Activated CD4-positive, CD25-positive, alpha-beta regulatory T cell treated with anti-CD3 and anti-CD28 coated beads, Interleukin-2, amount 50 U/mL, for 72 hours (primary cell): ENCODE measurements at places on chromosomes 5 and 9.

DNA sequence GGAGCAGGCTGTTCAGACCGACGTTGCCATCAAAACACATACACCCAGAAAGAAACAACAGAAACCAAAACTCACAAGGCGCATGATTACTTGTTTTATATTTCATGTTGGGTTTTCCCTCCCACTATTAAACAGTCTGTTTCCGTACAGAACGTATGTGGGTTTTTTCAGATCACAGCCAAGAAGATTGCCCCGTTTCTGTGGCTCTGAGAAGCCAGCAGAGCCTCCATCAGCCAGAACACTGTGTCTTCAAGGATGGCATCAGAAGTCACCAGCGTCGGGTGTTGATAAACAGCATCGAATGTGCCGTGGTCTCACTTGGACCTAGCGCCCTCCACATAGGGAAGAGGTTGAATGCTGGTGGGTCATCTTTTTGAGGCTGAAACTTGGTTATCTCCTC, 42.8 kb downstream of the FAM78A start:
- no peak for DNase-seq

- no peak for DNase-seq
These were observed 271.2 kb downstream of the SAXO1 start for GRCh38 chr9:18761742-18762300.

GRCh38 chr9:128123451-128124080, 4.0 kb downstream of the PTGES2 start:
- DNase-seq: no peak

- no peak for DNase-seq
These were observed 12.8 kb upstream of the KCNV2 start for GRCh38 chr9:2704504-2704903.

DNA sequence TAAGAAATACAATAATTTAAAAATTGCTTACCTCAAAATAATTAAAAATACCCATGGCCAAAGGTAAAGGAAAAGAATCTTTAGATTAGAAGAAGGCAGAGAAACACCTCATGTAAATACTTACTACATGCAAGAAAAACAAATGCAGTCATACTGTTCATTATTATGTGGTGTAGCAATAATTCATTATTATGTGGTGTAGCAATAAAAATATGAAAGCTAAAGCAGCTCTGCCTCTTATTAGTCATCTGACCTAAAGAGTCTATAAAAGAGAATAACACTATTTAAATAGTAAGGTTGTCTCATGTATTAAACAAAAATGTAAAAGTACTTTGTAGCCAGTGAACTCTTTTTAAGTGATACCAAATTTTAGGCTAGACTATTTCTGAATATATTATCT, 6.6 kb downstream of the DTWD2 start:
- DNase-seq: no peak

DNA sequence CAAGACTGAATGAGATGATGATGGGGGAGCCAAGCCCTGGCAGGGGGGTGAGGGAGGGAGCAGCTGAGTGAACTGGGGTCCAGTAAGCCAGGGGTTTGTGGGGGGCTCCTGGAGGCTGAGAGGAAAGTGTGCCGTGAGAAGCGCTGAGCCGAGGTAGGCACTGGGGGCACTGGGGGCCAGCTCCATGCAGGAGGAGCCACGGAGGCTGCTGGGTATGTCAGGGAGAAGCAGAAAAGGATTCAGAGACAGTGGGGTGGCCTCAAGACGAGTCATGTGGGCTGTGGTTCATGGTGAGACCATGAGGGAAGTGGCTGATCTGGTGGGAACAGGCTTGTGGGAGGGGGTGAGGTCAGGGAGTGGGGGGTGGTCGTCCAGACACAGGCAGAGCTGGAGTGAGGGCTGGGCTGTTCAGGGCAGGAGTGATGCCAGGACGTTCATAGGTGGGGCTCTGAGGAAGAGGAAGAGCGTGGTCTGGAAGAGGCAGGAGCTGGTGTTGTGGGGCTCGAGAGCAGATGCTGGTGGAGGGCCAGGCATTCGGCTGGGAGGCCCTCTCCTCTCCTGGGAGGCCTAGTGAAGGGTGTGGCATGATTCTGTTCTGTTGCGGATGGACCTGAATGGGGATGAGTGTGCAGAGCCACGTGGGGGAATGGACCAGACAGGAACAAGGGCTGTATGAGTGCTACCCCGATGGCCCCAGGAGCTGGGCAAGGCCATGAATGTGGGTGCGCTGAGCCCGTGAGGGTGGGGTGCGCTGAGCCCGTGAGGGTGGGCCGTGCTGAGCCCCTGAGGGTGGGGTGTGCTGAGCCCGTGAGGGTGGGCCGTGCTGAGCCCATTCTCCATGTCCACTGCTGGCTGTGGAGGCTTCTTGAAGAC, 92.7 kb upstream of the CACNA1B start:
- no peak for DNase-seq

- no peak for DNase-seq
These were observed 88.6 kb upstream of the FANCC start for GRCh38 chr9:95406121-95406520.

DNA sequence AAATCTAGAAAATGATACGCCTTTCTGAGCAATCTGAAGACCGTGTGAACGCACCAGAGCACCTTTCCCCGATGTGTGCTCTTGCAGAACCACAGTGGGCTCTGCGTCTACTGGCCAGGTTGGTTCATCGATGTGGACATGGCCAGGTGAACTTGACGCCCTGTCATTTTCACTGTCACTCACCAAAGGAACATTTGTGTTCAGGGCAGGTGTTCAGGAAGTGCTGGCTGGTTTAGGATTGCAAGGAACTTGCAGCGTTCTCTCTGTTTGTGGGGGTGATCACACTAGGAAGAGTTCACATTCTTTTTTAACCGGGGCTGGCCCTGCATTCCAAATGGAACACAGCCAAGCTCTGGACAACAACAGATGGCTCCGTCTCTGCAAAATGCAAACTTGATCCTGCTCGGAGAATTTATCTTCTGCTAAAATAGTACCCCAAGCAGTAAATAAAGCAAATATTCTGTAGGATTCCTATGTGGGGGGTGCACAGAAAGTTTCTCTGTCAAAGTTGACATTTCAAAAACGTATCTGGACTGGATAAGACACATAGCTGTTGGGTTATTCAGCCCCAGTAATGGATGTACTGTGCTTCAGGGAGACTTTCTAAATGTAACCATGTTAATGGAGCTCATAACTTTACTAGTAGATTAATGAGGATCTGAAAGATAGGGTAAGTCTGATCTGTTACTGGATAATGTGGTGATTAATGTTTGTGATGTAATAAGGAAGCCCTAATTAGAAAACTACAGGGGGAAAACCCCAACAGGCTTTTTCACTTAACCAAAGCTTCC, 45.7 kb upstream of the FANCC start:
- no peak for DNase-seq

DNA sequence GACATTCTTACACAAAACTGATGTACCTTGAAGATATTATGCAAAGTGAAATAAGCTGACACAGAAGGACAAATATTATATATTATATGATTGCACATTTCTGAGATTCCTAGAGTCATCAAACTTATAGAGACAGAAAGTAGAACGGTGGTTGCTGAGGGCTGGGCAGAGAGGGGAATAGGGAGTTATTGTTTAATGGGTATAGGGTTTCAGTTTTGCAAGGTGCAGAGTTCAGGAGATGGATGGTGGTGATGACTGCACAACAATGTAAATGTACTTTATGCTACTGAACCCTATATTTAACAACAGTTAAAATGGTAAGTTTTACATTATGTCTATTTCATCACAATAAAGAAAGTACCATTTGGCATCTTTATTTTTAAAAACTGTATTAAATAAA, 315.8 kb upstream of the POU5F2 start:
- no peak for DNase-seq

DNA sequence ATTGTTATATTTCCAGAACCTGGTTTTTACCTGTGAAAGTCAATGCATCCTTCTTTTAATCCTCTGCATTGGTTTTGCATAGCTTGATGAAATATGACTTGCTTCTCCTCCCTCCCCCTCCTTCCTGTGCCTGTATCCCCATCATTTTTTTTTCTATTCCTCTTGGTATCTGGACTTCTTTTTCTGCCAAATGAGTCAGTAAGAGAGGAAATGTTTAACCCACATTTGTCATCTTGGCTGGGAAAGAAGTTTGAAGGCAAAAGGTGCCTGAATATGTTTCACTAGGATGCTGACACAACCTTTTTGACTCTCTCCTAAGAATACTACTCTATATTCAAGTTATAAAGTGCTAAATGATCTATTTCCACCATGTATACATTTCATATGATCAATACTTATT, 35.5 kb upstream of the CDKN2B start:
- no peak for DNase-seq

GRCh38 chr9:38066914-38067858, 1.8 kb downstream of the SHB start:
- peak; percentile 35 for DNase-seq

DNA sequence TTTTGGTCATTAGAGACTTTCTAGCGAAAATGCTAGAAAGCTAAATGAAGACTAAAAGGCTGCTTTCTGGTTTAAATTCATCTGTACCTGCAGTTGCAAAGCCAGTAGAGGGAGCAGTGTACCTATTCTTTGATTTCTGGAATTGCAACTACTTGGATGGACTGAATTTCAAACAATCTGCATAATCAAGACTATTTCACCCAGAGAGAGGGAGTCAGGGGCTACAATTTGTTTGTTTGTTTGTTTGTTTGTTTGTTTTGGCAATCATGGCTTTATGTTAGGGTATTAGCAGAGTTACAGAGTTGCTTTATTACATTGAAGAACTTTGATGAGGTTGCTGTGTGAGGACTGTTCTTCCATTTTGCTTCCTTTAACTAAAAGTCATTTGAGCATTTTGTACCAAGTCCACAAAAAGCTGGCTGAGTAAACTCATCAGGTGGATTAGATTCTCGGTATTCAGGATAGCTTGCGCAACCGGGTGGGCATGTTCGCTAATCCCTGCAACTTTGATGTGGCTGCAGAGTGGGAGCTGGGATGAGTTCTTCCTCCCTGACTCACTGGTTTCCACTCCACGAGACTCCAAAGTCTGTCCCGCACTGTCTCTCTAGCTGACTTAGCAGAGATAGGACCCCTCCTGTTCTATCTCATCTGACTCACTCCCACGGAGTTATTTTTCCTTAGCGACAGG, 80.0 kb upstream of the TUT7 start:
- DNase-seq: no peak

- DNase-seq: peak; percentile 60
These were observed at the start of gene UAP1L1 for GRCh38 chr9:137077010-137077747. UAP1L1 (plus strand) TSS chr9:137077517; CDS start chr9:137077533, 16 bp downstream.

- DNase-seq: no peak
These were observed 18.5 kb upstream of the PCDHB1 start for GRCh38 chr5:141032626-141033025.

- no peak for DNase-seq
These were observed 6.7 kb upstream of the NXNL2 start for GRCh38 chr9:88528080-88528790.

- no peak for DNase-seq
These were observed 114.1 kb downstream of the SYK start for GRCh38 chr9:90915693-90916092.

- no peak for DNase-seq
These were observed 132.1 kb downstream of the KDM4C start for GRCh38 chr9:6889868-6890267.

DNA sequence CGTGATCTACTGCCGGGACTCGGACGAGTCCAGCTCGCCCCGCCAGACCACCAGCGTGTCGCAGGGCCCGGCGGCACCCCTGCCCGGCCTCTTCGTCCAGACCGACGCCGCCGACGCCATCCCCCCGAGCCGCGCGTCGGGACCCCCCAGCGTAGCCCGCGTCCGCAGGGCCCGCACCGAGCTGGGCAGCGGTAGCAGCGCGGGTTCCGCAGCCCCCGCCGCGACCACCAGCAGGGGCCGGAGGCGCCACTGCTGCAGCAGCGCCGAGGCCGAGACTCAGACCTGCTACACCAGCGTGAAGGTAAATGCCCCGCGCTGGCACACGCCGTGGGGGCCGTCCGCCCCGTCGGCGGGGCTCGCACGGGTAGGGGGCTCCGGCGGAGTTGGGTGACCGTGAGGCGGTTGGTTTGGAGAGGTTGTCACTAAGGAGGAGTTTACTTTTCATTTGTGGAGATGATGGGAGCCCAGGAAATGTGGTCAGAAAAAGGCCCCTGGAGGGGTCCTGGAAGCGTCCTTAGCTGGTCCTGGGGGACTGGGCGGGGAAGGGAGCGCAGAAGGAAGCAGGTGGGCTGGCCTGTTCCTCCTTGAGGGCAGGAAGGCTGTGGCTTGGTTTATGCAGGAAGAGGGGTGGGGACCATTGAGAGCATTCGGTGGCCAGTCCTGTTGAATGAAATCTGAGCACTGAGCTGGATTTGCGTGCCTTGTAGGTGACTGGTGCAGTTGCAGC, 647 bp downstream of the PDE8B start:
- no peak for DNase-seq

DNA sequence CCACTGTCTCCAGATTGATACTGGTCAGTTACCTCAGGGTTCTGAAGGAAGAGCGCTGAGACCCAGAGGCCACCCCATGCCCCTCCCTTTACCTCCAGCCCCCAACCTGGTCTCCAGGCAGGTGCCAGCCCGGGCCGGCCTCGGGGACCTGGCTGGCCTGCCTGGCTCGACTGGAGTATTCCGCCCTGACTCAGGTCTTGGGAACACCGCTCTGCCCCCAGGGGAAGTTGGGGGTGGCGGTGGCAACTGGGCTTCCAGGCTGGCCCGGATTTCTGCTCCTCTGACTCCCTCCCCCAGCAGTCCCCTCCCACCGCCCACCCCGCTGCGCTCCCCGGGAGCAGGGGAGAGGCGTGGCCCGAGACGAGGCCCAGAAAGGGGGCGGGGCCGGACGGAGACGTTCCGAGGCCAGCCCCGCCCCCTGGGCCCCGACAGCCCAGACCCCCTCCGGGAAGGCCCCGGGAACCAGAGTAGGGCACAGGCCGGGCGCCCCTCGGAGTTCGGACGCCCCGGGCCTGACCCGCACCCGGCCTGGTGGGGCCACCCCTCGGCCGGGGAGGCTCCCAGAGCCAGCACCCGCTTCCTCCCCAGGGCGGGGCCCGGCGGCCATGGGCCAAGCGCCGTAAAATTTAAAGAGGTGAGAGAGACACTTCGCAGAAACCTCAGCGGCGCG, 82.5 kb upstream of the ZBTB43 start:
- DNase-seq: peak; percentile 89

DNA sequence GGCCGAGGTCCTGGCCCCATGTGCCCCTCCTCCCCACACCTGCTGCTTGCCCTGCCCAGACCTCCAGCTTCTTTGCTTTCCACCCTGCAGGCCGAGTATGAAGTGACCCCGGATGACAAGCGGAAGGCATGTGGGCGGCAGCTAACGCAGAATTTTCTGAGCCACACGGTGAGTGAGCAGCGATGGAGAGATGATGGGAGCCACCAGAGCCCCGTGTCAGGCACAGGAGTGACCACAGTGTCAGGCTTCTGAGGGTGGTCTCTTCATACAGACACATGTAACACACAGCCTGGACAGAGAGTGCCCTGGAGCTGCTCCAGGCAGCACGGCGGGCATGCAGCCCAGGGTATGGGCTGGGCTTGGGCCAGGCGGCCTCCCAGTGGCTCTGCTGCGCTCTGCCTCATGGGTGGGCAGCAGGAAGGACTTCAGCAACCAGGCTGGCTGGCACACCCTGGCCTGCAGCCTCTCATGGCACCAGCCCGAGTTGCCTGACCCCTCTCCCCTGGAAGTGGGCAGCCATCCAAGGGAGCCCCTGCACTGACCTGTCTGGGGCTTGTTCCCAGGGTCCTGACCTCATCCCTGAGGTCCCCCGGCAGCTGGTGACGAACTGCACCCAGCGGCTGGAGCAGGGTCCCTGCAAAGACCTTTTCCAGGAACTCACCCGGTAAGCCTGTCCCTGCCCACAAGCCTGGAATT, 5.8 kb downstream of the GRK6 start:
- no peak for DNase-seq

GRCh38 chr9:125137200-125137599, 6.1 kb downstream of the SCAI start:
- no peak for DNase-seq
